ENCODE measurements at places on chromosomes 3 and 15. TPM values are rescaled to one million over a fixed set of nuclear protein-coding genes. Genes with fewer than 3 reads are reported as not detected.

The KLHL40 gene
- total RNA-seq, result not detected

The RASL12 gene
- not detected for total RNA-seq

The SLC12A1 gene
- total RNA-seq, result not detected

The CSTA gene
- total RNA-seq, result not detected

The INSYN1 gene
- total RNA-seq, result not detected

GRCh38 chr3:177596248-177596815 lies 399.1 kb upstream of the TBL1XR1 start:
- H3K27me3 ChIP-seq, result no peaks in the 10 kb centered on the region
- H3K27ac ChIP-seq, result no peak overlapping the region
- no peak overlapping the region for H3K4me3 ChIP-seq

DNA sequence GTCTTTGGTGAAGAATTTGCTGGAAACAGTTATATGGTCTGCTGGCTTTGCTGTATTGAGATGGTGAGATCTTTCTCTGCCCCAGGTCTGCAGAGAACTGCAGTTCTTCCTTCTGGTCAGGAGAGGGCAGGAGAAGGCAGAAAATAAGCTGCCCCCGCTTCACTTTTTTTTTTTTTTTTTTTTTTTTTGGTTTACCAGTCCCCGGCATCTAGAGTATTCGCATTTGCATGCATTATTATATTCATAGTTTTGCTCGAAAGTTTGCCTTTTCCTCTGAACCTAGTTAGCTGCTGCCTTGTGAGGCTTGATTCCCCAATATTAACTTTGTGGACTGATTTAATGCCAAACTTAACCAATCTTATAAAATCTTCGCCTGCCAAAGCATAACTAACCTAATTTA lies 10.6 kb upstream of the PARL start:
- peak; percentile 46 for DNase-seq
- H3K4me3 ChIP-seq, result no peak overlapping the region
- peaks cover 4% of the 10 kb centered on the region for H3K4me1 ChIP-seq

DNA sequence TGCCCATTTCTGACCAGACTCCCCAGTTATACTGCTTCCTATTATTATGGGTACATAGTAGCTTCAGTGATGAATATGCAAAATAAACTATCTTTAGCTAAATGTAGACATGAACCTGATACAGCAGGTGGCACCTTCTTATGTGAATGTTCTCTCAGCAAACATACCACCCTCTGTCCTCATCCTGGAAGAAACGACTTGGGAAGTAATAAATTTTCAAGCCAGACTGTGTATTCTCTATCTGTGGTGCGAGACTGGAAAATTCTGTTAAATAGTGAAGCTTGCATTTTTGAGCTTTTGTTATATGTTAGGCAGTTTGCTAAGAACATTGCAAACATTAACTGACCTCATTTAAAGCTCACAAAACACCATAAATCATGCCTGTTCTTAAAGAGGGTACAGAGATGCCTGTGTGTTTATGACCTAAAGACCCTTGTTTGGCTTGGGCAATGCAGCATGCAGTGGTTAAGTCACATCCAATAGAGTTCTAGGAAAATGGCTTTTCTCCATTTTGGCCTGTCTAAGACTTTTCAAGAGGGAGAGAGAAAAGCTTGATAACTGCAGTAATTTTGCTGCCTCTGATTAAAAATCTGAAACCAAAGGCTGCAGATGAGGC lies 287.1 kb downstream of the NEK10 start:
- H3K36me3 ChIP-seq, result no peaks in the 10 kb centered on the region
- H3K4me1 ChIP-seq, result no peaks in the 10 kb centered on the region
- no peaks in the 10 kb centered on the region for H3K27me3 ChIP-seq
- DNase-seq, result no peak
- H3K4me3 ChIP-seq, result no peak overlapping the region

DNA sequence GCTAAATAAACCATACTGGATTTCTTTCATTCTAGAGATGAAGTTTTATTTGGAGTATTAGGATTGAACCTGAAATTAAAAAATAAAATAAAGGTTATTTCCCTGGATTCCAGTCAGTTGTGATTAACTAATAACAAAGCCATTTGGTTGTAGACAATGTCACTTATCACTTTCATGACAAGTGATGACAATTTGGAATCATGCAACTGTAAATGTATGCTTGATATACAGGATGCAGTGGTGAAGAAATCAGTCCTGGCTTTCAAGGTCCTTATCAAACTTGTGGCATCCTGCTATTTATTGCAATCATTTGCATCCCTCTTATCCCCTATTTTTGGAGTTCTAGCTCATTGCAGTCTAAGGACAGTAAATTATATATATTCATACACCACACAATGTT lies 425.2 kb downstream of the CHL1 start:
- H3K4me1 ChIP-seq, result no peaks in the 10 kb centered on the region
- no peak overlapping the region for H3K4me3 ChIP-seq
- no peak overlapping the region for H3K27ac ChIP-seq
- no peaks in the 10 kb centered on the region for H3K27me3 ChIP-seq
- H3K36me3 ChIP-seq, result no peaks in the 10 kb centered on the region

GRCh38 chr3:188432802-188433520 lies 279.0 kb downstream of the LPP start:
- H3K27me3 ChIP-seq, result no peaks in the 10 kb centered on the region
- H3K36me3 ChIP-seq, result no peaks in the 10 kb centered on the region
- H3K4me3 ChIP-seq, result no peak overlapping the region

DNA sequence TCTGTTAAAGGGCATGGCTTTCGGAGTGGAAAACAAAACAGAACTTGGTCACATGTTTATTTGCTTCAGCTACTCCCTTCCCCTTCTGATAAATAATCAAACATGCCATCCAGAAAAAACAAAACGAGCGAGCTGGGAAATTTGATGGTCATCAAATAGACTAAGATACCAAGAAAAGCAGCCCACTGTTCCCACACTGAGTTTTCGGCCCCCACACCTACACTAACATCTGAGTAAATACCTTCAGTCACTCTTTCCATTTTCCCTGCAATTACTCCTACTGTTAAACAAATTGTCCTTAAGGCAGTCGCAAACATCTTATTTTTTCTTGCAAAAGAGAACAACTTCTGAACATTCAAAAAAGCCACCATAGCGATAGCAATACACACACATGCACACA lies 454.6 kb downstream of the FOXP1 start:
- no peaks in the 10 kb centered on the region for H3K27me3 ChIP-seq
- H3K27ac ChIP-seq, result peak overlapping the region; percentile 79
- H3K36me3 ChIP-seq, result no peaks in the 10 kb centered on the region
- H3K4me3 ChIP-seq, result peak overlapping the region; percentile 61
- DNase-seq, result no peak

DNA sequence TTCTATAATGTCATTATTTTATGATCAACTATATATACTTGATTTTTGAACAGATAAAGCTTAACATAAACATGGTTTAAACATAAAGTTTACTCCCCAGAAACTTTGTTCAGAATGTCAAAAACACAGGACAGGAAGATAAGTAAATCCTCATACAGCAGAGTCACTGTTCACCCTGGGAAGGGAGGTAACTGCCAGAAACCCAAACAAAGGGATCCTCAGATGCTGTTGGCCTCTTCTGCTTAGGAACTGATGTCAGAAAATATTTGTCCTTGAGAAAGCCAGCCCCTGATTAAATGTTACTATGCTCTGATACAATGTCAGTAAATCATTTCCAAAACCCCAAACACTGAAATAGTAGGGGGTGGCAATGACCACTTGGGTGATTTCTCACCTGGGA lies 185.3 kb downstream of the TJP1 start:
- no peak overlapping the region for H3K27ac ChIP-seq
- H3K4me3 ChIP-seq, result no peak overlapping the region
- no peaks in the 10 kb centered on the region for H3K4me1 ChIP-seq
- no peak for DNase-seq
- H3K36me3 ChIP-seq, result no peaks in the 10 kb centered on the region

DNA sequence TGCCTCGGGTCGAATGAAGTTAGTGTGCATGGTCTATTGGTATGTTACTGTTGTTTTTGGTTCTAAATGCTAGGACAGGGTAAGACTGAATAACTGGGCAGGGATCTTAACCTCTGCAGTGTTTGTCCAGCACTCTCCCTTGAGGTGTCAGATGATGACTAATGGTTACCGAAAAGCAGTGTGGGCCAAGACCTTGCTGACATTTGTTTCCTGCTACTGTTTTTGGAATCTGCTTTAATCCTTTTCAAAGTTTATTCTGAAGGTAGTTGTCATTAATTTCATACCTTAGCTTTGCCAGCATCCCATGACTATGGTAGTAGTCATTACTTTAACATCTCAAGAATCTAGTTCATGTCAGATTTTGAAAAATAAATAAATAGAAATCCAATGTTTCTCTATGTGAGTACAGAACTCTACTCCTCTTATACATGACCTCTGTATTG lies 117.0 kb downstream of the P3H2 start:
- H3K36me3 ChIP-seq, result no peaks in the 10 kb centered on the region
- H3K27ac ChIP-seq, result no peak overlapping the region
- no peak for DNase-seq
- H3K27me3 ChIP-seq, result no peaks in the 10 kb centered on the region

DNA sequence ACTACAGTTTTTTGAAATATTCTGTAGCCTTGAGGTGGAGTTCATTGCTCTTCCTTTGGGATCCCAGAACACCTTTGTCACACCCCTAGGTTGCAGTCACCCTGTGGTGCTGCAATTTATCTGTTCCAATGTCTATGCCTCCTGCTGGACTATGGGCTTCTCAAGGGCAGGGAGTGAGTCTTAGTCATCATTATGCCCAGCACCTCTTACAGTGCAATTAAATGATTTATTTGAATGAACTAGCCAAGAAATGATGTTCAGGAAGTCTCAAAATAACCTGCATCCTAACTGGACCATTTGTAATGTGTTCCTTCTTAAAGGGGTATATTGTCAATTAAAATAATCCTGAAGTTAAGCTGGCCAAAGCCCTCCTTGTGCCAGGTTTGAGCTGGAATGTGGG lies 28.5 kb downstream of the SHC4 start:
- H3K27me3 ChIP-seq, result no peaks in the 10 kb centered on the region
- H3K27ac ChIP-seq, result no peak overlapping the region
- no peaks in the 10 kb centered on the region for H3K36me3 ChIP-seq
- no peak overlapping the region for H3K4me3 ChIP-seq
- no peak for DNase-seq

DNA sequence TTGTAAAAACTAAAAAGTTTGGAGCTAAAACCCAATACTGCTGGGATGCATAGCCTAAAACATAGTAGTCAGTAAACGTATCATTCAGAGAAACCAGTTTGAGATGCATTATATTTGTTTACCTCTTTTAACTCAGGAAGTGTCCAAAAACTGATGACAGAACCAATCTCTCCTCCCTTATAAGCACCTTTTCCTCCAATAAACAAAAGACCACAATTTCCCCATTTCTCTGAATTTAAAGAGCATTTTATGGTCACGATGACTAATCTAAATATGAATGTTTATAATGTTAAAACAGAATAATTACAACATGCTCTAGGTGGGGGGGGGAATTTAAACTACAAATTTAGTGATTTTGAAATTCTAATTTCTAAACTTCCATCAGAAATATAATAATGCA lies 58.5 kb downstream of the CEP63 start:
- H3K27ac ChIP-seq, result no peak overlapping the region
- H3K27me3 ChIP-seq, result no peaks in the 10 kb centered on the region
- no peaks in the 10 kb centered on the region for H3K4me1 ChIP-seq
- H3K36me3 ChIP-seq, result peaks cover 13% of the 10 kb centered on the region
- H3K4me3 ChIP-seq, result no peak overlapping the region
- DNase-seq, result no peak

- H3K27me3 ChIP-seq, result no peaks in the 10 kb centered on the region
- H3K36me3 ChIP-seq, result no peaks in the 10 kb centered on the region
- no peak for DNase-seq
- no peak overlapping the region for H3K27ac ChIP-seq
- H3K4me1 ChIP-seq, result no peaks in the 10 kb centered on the region
- H3K4me3 ChIP-seq, result no peak overlapping the region
These were observed 439.2 kb upstream of the EPHA3 start for GRCh38 chr3:88668180-88668579.

- H3K4me3 ChIP-seq, result no peak overlapping the region
- no peaks in the 10 kb centered on the region for H3K27me3 ChIP-seq
- no peaks in the 10 kb centered on the region for H3K4me1 ChIP-seq
- no peaks in the 10 kb centered on the region for H3K36me3 ChIP-seq
These were observed 256.3 kb upstream of the TMCO5A start for GRCh38 chr15:37678124-37678523.

DNA sequence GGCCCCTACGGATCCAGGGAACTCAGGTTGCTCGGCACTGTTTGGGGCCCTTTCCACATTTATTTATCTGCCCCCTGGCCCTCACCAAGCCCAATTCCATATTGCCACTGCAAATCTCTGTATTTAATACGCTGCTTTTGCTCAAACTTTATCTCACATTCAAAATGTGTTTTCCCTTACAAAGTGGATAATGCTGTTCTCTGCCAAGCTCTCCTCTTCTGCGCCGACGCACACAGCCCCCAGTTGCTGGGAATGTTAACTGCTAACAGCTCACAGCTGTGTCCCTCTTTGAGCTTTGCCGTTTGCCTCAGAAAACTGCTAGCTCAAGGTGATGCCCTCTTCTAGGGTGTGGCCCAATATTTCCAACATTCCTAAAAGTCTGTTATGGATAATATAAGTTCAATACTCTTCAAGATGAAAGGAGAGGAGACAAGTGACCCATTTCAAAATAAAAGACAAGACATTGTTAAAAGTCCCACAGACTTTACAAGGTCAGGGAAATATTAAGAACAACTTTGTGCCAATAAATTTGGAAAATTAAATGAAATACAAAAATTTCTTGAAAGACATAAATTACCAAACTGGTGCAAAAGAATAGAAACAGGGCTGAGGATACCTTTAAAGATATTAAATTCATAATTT lies 12.6 kb upstream of the FBN1 start:
- H3K27ac ChIP-seq, result no peak overlapping the region
- H3K27me3 ChIP-seq, result no peaks in the 10 kb centered on the region
- no peak overlapping the region for H3K4me3 ChIP-seq
- no peaks in the 10 kb centered on the region for H3K36me3 ChIP-seq
- no peaks in the 10 kb centered on the region for H3K4me1 ChIP-seq

- H3K4me1 ChIP-seq, result no peaks in the 10 kb centered on the region
- no peak overlapping the region for H3K4me3 ChIP-seq
- no peaks in the 10 kb centered on the region for H3K27me3 ChIP-seq
These were observed 27.2 kb downstream of the SCN11A start for GRCh38 chr3:39024497-39024896.
